ENCODE measurements at places on chromosomes 5 and 9. TPM values are rescaled to one million over a fixed set of nuclear protein-coding genes. Genes with fewer than 3 reads are reported as not detected.

DNA sequence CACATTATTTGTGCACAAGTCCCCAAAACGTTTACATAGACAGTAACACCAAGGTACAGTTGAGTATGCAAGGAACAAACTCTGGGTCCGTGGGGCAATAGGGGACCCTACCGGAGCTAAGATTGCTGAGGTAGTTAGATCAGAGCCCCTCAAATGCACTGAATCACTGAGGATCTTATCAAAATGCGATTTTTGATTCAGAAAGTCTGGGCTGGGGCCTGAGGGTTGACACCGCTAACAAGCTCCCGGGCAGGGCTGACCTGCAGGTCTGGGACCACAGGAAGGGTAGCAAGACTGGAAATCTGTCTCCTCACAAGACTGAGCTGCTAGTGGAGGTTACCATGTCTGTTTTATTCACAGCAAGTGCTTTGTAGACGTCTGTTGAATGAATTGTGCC, 1.8 kb upstream of the IL3 start:
- DNase-seq = no peak

DNA sequence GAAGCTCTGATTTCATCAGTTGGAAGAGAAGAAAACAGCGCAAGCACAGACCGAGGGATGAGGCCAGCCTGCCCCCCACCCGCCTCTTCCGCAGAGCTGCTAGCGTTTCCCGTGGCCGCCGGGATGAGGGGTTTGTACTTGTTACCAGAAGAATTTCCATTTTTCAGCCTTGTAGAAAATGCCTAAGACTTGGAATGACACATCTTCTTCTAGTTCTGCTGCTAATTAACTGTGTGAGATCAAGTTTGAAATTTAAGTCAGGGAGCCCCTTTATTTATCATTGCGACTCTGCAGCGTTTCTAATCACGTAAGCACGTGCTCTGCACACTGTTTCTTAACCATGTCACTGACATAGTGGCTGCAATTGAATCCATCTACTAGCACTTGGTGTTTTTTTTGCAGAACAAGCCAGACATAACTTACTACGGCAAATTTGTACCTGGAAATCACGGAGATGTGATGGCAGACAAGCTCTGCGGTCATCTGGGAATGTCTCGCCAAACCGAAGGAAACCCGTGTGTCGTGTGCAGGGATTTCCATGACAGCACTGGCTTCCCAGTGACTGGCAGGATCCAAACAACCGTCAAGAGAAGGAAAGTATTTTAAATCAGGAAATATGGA, 41.8 kb upstream of the ROR2 start:
- no peak for DNase-seq

DNA sequence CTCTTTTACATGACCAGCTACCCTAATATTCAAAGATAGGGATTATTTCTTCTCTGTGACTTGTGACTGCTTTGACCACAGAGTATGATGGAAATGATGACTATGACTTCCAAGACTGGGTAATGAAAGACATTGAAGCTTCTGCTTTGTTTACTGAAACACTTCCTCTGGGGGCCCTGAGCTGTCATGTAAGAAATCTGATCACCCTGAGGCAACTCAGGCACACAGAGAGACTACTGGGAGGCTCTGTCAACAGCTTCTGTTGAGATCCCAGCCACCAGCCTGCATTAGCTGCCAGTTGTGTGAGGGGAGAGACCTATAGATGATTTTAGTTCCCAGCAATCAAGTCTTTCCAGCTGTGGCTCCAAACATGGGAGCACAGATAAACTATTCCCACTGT, 76.5 kb downstream of the KCTD16 start:
- DNase-seq = no peak

DNA sequence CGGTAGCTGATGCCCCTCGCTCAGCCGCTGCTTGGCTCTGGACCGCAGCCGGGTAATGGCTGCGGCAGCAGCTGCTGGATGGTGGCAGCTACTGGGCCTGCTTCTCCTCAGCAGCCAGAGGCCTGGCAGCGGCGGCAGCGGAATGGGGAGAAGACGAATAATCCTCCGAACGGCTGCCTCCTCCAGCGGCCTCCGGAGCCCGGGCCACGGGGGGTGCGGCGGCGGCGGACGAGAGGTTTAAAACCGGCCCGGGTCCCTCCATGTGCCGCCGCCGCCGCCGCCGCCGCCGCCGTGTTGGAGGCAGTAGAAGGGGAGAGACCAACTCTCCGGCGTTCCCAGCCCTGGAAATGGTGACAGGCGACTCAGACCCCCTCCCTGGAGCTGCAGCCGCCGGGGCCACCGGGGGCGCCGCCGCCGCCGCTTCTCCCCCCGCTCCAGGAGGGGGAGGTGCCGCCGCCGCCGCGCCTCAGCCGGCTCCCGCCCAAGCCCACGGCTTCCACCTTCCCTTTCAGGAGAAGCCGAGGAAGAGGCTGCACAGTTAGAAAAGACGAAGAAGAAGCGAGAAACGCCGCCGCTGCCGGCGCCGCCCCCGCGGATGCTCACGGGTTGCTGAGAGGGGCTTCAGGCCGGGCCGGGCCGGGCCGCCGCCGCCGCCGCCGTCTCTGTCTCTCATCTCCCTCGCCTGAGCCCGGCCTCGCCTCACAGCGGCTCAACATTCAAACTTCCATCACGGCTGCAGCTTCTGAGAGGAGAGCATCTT, 118.4 kb upstream of the PRSS3 start:
- DNase-seq = peak; percentile 24

The PTGES gene
- polyA plus RNA-seq = not detected

DNA sequence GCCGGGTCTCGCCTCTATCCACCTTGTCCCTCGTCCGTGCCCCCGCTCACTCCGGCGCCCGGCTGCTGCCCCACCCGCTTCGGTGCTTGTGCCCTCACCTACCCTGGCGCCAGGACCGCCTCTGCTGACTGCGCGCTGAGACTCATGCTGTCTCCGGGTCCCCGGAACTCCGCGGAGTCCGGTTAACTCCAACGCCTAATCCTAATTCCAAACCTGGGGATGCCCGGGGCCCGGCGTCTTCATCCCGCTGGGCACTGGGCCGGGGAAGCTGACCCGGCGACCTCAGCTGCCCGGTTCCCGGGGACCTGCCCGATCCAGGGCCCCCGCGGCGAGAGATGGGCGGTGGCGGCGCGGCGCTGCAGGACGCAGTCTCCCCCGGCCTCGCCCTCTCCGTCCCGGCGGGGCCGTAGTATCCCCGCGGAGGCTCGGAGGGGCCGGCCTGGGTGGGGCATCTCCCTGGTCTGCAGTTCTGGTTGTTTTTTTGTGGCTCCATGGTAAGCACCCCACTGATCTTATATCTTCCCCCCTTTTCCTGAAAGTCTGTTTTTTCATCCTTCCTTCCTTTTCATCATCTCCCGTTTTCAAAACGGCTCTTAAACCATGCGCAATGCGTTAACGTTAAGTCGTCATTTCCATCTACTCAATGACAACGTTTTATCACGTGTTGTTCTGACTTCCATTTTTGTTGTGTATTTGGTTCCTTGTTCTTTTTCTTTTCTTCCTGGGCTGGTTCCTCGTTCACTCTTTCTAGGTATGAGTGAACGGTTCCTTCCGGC, 41.1 kb upstream of the PLEKHG4B start:
- no peak for DNase-seq

DNA sequence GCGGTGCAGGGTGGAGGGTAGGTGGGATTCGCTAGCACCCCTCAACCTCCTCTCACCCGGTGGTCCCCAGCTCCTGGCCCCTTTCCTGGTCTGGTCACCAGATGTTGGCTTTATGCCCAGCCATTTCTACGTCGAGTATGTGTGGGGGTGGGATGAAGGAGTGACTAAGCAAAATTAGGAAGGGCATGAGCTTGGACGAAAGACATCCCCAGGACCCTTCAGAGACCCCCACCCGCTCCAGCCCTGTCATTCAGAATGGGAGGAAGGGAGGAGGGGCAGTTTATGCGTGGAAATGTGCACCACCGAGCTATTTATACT, 742 bp downstream of the BHMT2 start:
- DNase-seq = peak; percentile 11

The RNF180 gene
- polyA plus RNA-seq = 0.65 TPM

- no peak for DNase-seq
Measured at GRCh38 chr5:74300808-74301389, 339.6 kb downstream of the ENC1 start.

DNA sequence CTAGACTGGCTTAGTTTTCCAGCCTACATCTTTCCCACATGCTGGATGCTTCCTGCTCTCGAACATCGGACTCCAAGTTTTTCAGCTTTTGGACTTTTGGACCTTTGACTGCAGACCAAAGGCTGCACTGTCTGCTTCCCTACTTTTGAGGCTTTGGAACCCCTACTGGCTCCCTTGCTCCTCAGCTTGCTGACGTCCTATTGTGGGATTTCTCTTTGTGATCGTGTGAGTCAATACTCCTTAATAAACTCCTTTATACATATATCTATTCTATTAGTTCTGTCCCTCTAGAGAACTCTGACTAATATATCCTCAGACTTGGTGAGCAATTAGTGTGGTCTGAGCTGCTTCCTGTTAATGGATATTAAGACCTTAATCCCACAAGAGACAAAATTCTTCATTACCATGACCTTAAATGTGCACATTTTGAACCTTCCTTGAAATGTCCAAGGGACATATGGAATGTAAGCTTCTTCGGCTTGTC, 752.9 kb downstream of the CDH18 start:
- no peak for DNase-seq

The CCDC192 gene
- not detected for polyA plus RNA-seq

- peak; percentile 75 for DNase-seq
Measured at GRCh38 chr5:83927140-83927733, 206.6 kb upstream of the HAPLN1 start.

The WDR38 gene
- polyA plus RNA-seq = not detected

GRCh38 chr5:147780924-147781573, 1.5 kb downstream of the JAKMIP2 start:
- DNase-seq = no peak

- DNase-seq = no peak
Measured at GRCh38 chr5:72204946-72205345, 97.7 kb downstream of the MAP1B start.

Data from endothelial cell of umbilical vein (primary cell).